Brain pericyte (primary cell): ENCODE measurements at places on chromosomes 3 and 15.
A peak's percentile ranks its signal among the peaks of the same experiment; 100 is the strongest.

- DNase-seq, result no peak
Measured at GRCh38 chr15:50018491-50018890, 100.5 kb downstream of the ATP8B4 start.

DNA sequence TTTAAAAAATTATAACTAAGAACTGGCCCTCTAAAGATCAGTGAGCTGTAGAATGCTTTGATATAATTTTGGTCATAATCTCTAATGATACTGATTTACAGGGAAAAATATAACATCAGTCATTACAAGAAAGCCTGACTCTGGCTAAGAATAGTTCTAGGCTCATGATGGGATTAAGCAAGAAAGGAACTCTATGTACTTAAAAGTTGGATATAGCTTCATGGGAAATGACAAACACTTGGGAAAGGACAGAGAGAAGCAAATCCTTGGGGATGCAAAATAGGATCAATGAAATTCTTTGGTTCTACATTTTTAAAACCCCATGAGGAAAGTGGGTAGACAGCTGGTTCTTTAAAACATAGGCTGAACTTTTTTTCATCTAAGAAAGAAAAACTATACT, 472.7 kb upstream of the NR2F2 start:
- no peak for DNase-seq

GRCh38 chr3:51735950-51736349, 29.1 kb downstream of the GRM2 start:
- DNase-seq, result no peak

GRCh38 chr3:189778340-189778950, 147.3 kb downstream of the TP63 start:
- DNase-seq, result no peak

- DNase-seq, result no peak
Measured at GRCh38 chr3:192915304-192915703, 2.4 kb downstream of the MB21D2 start.

DNA sequence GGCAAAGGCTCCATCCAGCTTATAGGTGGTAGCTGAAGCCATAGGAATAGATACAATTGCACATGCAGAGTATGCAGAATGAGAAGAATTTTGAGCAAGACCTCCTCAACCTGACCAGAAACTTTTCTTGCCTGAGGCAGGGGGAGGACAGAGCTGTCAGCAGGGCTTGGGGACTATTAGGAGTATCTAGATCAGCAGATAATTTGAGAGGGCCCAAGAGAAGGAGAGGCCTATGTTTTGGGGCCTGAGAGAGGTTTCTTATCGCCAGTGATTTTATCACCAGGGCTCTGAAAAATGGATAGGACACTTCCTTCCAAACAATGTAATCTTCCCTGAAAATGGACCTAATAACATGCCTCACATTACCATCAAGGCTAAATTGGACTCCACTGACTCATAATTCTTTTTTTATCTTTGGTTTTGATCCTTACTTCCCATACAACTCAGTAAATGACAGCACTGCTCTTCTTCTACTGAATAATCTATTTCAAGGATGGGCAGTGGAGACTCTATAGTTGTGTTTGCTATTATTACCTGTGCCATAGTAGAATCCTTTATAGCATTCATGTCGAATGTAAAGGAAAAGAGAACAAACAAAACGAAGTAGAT, 15.8 kb upstream of the RAMAC start:
- no peak for DNase-seq

DNA sequence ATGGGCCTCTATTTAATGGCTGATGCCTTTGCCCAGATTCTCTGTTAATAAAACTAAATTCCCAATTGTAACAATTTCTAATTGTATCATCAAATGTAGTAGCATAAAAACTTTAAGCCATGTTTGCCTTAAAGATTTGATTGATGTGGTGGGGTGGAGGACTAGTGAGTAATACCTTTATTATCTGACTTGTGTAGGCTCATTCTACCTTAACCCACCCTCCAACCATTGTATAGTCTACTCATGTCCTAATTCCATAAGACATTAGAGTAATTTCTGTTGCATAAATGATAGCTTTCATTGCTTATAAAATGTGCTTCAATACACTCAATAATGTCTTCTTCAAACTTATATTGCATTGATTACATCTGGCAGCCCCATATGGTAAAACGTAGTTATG, 25.8 kb downstream of the SERPINI1 start:
- DNase-seq, result no peak

- DNase-seq, result no peak
Measured at GRCh38 chr3:116032176-116032575, 408.9 kb downstream of the GAP43 start.

DNA sequence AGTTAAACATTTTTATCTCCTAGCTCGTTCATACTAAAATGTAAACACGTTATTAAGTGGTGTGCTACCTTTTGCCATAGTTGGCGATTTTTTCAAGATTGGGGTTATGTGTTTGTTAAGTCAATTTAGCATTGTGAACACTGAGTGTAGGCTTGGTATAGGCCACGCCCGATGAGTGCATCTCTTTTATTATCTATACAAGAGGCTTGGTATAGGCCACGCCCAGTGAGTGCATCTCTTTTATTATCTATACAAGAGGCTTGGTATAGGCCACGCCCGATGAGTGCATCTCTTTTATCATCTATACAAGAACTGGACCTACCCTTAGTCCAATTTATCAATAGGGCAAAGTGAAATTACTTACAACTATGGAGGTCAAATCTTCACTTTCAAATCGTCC, 70.4 kb downstream of the NIPA2 start:
- no peak for DNase-seq

GRCh38 chr15:80489030-80489594, 84.9 kb downstream of the ARNT2 start:
- peak; percentile 81 for DNase-seq

DNA sequence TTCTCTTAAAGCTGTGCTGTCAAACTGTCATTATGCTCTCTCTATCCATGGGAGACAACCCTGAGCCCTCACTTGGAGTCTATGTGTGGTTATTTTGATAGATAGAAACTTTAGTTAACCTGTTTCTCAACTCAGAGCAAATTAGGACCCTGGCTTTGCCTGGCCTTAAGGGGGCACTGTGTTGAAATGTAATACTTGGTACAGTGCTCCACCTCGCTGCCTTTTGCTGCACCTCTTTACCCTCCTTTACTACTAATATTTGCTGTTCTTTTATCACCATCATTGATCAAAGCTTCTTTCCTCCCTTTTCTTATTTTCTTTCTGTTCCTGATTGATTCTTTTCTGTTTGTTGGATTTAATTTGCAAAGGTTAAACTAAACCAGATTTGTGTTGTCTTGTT, 34.3 kb downstream of the STT3B start:
- DNase-seq, result no peak

DNA sequence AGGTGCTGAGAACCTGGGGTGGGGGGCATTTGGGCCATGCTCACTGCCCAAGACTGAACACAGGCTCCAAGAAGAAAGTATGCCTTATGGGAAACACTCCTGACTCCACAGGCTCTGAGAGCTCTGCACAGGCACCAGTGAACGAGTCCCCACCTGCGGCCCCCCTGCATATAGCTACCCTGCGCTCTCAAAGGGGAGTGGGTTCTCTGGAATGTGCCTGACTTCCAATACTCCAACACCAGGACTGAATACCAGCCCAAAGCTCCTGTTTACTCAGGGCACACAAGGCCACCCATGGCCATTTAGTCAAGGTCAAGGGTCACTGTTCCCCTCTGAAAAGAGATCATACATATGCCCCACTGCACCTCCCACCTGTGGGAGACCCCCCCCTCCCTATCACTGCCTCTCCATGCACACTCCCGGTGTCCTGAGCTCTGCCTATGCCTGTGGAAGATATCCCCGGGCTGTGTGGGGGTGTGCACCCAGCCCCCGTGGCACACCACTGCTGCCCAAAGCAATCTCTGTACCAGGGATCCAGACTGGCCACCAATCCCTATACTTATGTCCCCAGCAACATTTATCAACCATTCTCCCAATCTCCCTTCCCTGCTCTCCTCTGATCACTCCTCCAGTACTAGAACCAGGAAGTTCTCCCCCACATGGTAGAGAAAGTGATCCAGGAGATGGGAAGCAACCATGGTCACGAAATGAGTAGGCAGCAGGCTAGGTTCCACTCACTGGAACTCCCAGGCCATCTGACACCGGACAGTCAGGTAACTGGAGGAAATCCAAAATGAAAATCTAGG, 1.5 kb upstream of the PLXNB1 start:
- DNase-seq, result no peak

DNA sequence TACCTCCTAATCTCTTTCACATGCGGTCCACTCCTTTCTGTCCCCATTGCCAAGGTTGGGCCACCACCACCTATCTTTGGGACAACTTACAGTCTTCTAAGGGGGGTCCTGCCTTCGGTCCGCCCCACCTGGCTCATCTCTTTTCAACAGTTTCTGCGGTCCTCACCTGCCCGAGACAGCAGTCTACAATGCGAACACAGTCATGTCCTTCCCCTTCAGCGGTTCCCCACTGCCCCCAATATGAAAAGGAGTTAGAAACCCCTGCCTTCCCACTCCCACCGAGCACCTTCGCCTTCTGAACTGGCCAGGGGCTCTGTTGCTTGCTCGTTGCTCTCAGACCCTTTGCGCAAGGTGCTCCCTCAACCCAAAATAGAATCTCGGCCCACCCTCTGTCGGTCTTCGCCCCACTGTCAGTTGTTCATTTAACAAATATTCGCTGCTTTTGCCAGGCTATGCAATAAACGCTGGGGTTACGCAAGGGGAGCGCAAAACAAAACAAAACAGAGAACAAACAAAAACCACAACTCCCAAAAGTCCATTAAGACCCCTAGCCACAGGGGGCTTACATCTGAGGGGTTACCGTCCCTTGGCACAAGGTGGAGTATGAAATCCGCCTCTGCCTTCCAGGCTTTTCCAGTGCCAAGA, 611 bp upstream of the FANCI start:
- no peak for DNase-seq
